AG10803 (cell line): ENCODE measurements at places on chromosomes 1 and 21.

GRCh38 chr1:119911775-119912174 is 15.5 kb upstream of the ADAM30 start:
- no peak for DNase-seq

GRCh38 chr1:158148468-158148867 is 32.2 kb upstream of the CD1D start:
- DNase-seq = no peak

GRCh38 chr1:84919461-84919970 is 26.5 kb upstream of the LPAR3 start:
- no peak for DNase-seq

DNA sequence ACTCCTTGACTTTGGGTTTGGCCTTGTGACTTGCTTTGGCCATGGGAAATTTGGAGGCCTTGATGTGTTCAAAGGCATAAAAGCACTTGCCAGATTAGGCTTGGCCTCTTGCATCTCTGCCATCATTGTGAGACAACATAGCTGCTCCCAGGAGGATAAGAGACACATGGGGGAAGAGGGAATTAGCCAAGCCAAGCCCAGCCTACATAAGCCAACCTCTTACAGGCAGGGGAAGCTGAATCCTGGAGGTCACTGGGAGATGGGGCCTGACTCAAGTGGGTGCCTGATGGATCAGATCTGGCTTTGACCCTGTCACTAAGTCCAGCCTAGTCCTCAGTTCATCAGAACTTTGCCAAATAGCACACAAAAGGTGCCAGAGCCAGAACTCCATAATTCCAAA is 37.6 kb upstream of the HMGB4 start:
- DNase-seq = no peak

DNA sequence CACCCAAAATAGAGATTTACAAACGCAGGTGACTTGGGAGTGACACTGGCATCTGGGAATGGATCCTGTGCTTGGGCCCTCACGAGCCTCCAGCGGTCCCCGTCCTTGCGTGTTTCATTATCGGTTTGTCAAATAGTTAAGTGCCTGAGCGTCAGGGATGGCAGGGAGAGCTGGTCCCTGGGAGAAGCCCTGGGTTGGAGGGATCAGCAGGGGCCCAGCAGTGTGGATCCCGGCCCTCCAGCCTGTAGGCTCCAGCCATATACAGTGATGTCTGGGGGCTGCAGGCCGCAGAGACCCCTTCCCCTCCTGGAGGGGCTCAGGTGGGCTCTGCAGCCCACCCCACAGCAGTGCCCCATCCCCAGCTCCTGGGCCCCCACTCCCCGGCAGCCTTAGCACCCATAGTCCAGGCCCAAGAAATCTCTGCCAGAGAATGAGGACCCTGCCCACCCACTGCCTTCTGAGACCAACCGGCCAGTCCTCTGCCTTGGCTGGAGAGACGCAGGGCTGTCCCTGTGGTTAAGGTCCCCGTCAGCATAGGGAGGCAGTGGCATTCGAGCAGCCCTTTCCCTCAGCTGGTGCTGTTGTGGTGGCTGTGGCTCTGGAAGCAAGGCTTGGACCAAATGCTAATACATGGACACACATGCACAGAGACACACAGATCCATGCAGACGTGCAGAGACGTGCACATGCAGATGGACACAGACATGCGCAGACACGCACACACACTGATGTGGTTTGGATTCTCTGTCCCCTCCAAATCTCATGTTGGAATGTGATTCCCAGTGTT is 2.4 kb upstream of the SLC19A1 start:
- DNase-seq = no peak

- DNase-seq = peak; percentile 29
Observed at GRCh38 chr1:76302711-76303339, 228.3 kb downstream of the ST6GALNAC3 start.

DNA sequence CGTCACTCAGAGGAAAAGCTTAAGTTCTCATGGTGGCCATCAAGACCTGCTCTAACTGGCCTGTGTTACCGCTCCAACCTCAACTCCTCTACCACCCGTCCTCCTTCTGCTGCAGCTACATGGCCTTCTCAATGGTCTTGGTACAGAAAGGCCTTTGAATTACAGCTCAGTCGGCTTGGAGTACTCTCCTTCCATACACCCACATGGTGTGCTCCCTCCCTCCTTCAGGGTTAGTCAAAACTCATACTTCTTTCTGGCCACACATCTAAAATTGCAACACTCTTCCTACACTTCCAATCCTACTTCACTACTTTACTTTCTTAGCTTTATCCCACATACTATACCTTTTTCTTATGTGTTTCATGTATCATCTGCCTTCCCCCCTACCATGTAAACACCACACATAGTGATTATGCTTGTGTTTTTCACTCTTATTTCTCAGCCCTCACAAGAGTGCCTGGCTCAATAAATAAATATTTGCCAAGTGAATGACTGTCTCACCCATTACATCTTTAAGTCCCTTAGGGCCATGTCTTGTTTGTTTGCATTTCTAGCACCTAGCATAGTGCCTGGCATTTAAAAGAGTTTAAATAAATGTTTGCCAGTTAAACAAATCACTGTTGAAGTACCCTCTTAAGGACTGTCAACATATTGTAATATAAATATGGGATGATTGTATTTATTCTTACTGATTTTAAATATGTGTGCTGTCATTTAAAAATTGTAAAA is 37.6 kb upstream of the HMCN1 start:
- peak; percentile 12 for DNase-seq

GRCh38 chr21:44445145-44445812 is 10.0 kb upstream of the LRRC3 start:
- DNase-seq = no peak

- DNase-seq = no peak
Observed at GRCh38 chr1:2819429-2819828, 17.9 kb upstream of the TTC34 start.

DNA sequence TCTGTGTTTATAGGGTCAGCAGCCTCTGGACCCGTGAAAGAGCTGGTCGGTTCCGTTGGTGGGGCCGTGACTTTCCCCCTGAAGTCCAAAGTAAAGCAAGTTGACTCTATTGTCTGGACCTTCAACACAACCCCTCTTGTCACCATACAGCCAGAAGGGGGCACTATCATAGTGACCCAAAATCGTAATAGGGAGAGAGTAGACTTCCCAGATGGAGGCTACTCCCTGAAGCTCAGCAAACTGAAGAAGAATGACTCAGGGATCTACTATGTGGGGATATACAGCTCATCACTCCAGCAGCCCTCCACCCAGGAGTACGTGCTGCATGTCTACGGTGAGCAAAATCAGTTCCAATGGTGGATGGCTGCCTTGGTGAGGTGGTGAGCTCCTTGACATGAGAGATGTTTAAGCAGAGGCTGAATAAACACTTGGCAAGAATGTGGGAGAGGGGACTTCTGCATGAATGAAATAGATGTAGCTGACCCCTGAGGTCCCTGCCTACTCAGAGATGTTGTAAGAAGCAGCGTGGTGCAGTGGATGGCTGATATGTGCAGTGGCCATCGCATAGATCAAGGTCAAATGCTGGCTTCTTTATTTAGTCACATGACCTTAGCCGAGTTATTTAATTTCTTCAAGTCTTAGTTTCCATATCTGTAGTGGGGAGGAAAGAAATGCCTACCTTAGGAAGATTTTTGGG is 9.3 kb downstream of the SLAMF7 start:
- DNase-seq = no peak

- DNase-seq = no peak
Observed at GRCh38 chr1:94422115-94422820, 4.1 kb downstream of the ABCD3 start.

DNA sequence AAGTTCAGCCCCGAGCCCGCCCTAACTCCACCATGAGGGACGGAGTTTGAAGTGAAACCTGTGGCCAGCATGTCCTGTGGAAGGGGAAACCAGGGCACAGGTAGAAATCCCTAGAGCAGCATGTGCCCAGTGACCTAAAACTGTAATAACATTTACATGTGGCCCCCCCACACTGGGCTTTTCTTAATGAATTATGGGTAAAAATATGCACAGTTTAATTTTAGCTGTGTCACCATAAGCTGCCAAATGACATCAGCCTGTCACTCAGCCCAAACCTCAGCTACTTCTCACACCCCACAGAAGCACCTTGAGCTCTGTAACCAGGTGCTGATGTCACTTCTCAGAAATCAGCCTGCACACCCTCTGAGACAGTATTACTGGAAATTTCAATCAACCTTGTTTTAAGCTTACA is 50.0 kb upstream of the SLC19A1 start:
- DNase-seq = no peak

DNA sequence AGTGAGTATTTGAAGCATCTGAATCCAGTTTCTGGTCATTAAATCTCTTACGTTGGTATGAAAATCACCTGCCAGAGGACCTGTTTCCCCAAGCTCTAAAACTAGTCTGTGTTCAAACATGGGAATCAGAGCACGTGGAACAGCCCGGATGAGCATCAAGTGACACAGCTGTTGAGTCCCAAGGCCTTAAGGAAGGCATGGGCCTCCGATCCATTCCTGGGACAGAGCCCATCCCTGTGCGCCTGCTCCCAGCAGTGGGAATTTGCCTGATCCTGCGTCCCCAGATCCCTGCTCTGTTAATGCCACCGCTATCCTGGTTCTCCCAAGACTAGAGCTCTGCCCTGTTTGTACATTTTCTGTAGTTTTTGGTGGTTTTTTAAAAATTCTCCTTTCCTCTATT is 68.4 kb upstream of the FBXO28 start:
- no peak for DNase-seq

DNA sequence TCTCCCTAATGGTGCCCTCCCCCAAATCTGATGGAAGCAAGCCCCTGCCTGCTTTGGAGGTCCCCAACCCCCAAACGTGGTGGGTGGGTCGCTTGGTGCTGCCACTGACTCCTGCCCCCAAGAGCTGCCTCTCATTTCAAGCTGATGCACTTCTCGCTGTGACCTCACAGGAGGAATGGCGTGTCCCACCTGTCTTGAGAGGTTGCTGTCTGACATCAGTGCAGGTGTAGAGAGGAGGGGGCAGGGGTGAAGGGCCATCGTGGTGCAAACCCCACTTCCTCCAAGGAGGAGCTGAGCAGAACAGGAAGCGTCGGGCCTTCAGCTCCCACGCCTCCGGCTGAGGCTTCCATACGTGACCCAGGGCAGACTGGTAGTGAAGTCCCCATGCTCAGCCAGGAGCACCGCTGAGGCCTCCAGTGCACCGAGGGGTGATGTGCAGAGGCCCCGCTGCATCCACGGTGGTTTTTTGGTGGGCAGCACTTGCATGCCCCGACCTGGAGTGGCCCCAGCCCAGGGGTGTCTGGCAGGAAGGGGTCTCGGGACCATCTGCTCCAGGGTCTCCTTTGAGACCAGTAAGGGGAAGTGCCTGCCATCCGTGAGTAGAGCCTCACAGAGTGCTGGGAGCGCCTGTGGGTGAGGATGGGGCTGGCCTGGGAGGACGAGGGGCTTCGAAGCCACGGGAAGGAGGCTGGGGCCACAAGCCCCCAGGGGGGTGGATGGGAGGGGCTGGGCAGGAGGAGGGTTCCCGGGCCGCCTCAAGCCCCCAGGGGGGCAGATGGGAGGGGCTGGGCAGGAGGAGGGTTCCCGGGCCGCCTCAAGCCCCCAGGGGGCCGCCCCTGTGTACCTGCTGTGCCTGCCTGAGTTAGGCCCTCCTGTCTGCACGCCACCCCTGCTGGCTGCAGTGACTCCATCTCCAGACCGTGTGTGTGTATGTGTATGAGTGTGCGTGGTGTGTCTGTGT is 39.8 kb downstream of the WDR4 start:
- no peak for DNase-seq

DNA sequence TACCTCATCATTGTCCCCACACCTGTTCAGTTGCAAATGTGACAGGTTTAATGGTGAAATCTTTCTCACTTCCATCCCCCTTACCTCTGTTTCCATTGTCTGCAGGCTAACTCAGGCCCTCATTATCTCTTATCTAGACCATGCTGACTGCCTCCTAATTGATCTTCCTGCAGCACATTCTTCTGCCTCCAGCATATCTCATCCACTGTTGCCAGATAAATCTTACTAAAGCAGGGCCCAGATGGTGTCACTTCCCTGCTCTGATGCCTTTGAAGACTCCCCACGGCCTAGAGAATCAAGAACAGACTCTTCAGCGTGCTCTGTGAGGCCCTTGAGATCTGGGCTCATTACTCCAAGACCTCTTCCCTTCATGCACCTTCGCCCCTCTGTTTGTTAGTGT is 230.1 kb downstream of the DUSP10 start:
- DNase-seq = no peak

DNA sequence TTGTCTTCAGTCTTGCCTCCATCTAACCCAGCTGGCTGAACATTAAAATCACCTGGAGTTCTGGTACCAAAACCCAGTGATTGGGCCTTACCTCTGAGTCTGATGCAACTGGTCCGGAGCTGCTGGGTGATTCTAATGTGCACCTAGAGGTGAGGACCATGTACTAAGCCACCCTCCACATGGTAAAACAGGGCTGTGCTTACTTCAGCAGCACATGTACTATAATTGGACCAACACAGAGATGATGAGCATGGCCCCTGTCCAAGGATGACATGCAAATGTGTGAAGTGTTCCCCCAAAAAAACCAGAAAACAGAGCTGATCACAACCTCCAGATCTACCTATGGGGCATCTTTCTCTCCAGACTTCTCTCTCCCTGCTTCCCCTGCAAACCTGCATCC is 37.0 kb downstream of the ELK4 start:
- DNase-seq = no peak

DNA sequence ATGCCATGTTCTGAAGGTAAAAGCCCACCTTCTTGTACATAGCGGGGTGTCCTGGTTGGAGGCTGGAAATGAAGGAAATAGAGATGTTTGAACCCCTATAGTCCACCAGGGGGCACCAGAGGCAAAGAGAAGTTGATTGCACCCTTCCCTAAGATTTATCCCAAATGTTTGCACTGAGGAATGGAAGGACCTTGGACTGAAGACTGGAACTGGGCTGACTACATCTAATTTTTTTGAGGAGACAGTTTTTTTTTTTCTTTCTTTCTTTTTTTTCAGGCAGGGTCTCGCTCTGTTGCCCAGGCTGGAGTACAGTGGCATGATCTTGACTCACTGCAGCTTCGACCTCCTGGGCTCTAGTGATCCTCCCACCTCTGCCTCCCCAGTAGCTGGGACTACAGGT is 55.3 kb upstream of the EIF4G3 start:
- DNase-seq = peak; percentile 64

- DNase-seq = no peak
Observed at GRCh38 chr1:244371242-244372141, 80.2 kb downstream of the ADSS2 start.

- no peak for DNase-seq
Observed at GRCh38 chr1:17181781-17182464, 23.0 kb upstream of the PADI1 start.

DNA sequence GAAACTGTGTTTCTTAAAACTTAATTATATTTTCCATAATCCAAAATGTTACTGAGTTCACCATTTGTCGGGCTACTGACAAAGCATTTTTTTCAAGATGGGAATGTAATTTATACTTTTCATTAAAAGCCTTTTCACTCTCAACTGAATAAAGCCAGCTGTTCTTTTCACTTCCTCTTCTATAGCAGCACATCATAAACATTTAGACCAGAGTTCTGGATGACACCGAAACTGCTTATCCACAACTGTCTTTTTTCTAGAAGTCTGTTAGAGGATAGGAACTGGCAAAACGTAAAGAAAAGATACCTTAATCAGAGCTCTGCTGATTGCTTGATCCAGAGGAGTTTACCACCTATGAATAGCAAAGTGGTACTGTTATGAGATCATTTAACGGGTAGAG is 594.7 kb downstream of the ADGRL2 start:
- DNase-seq = no peak

GRCh38 chr1:223832637-223832943 is 13.2 kb downstream of the TP53BP2 start:
- DNase-seq = no peak

GRCh38 chr1:229582715-229583114 is 24.2 kb upstream of the ABCB10 start:
- DNase-seq = no peak

- DNase-seq = no peak
Observed at GRCh38 chr1:191152776-191153175, 675.1 kb upstream of the BRINP3 start.

- no peak for DNase-seq
Observed at GRCh38 chr1:171793636-171794035, 12.2 kb downstream of the METTL13 start.
